ENCODE measurements at places on chromosomes 3 and 15. TPM values are rescaled to one million over a fixed set of nuclear protein-coding genes. Genes with fewer than 3 reads are reported as not detected.

KNG1 gene
- not detected for total RNA-seq

FGF7 gene
- total RNA-seq: not detected

EFHB gene
- total RNA-seq: under 0.01 TPM

PLS1 gene
- total RNA-seq: 6.0 TPM

SPSB4 gene
- not detected for total RNA-seq

CLDN18 gene
- not detected for total RNA-seq

COL6A5 gene
- under 0.01 TPM for total RNA-seq
